ENCODE measurements at places on chromosomes 6 and 20.

GRCh38 chr20:59571551-59572314 lies 32.6 kb upstream of the PHACTR3 start:
- DNase-seq: peak; percentile 64

GRCh38 chr6:139528471-139528870 lies 154.0 kb upstream of the CITED2 start:
- DNase-seq: no peak

GRCh38 chr6:134516582-134516981 lies 198.7 kb upstream of the SGK1 start:
- DNase-seq: no peak

DNA sequence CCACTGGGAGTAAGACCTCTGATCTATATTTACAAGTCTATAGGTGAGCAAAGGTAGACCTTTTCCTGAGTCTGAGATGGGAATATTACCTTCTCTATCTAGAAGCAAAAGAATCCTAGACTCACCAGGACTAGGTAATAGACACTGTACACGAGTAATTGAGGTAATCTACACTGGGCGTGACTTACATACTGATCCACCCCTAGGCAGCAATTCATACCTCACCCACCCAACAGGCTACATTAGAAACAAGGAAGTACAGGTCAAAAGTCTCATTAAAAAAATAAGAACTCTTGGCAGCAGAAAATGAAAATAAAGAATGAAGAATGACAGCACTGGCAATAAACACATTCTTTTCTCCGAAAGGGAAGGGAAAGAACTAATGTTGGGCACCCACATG lies 7.6 kb downstream of the CSNK2A1 start:
- no peak for DNase-seq

GRCh38 chr20:63117151-63117550 lies 98.8 kb downstream of the YTHDF1 start:
- no peak for DNase-seq

- DNase-seq: no peak
Observed at GRCh38 chr6:170088582-170088955, 202.3 kb downstream of the DLL1 start.

DNA sequence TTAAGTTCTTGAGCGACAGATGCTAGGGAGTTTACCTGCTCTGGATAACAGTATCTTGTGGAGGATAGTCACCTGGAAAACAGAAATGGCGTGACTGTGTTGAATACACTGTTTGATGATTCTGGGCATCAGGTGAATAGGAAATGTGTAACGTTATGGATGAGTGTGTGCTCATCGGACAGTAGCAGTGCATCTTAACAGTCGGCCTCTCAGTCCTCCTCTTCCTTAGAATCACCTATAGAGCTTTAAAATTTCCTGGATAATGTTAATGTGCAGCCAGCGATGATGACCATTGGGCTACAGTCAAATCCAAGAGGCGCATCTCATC lies 217.7 kb downstream of the OR2B2 start:
- no peak for DNase-seq

GRCh38 chr6:30744054-30744805 lies at the start of gene IER3:
Gene IER3 (minus strand): TSS chr6:30744547. CDS start chr6:30744518, 29 bp downstream.
- DNase-seq: peak; percentile 66

GRCh38 chr6:34025112-34025807 lies 120.6 kb downstream of the GRM4 start:
- DNase-seq: no peak

DNA sequence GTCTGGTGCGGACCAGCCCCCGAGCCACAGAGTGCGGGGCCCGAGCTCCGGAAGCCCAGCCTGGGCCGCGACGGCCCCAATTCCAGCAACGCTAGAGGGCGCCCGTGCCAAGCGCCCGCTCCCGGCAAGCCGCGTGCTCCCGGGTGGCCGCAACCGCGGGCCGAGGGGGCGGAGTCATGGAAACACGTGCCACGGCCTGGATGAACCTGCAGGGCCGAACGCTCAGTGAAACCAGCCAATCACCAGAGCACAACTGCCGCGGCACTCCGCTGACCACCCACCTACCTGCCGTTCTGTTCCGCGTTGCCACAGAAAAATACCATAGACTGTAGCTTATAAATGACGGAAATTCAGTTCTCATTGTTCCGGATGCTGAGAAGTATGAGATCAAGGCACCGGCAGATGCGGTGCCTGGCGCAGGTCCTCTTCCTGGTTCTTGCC lies 85.7 kb upstream of the FOXC1 start:
- peak; percentile 59 for DNase-seq

- no peak for DNase-seq
Observed at GRCh38 chr20:24533449-24533848, 64.0 kb downstream of the SYNDIG1 start.

GRCh38 chr6:112187736-112188135 lies 66.6 kb downstream of the LAMA4 start:
- DNase-seq: no peak

DNA sequence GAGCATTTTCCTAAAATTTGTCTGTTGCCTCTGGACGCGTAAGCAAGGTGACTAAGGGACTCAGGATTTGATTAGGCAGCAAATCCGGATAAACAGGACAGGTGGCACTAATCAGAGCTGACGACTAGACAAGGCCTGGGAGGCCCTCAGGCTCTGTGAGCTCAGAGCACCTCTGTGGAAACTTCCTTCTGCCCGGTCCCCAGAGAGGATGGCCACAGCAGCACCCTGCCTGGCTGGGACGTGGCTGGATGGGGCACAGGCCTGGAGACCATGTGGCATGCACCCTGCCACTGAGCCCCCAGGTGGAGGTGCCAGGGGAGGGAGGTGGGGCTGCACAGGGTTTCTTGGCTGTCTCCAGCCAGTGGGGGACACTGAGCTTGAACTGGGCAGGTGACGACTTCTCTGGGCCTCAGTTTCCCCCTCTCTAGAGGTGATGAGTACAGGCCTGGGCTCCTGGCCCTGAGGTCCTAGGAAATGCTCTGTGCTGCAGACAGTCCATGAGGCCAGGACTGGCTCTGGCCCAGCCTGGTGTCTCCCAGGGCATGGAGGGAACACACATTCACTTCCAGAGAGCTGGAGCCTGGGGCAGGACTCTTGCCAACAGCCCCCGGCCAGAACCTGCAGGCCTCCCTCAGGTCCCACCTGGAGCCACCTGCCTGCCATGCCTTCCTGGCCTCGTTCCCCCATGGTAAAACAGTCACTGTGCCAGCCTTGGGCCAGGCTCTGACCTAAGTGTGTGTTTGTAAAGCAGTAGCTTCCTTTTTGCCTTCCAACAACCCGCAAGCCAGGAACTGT lies 39.6 kb upstream of the STX16 start:
- DNase-seq: no peak

DNA sequence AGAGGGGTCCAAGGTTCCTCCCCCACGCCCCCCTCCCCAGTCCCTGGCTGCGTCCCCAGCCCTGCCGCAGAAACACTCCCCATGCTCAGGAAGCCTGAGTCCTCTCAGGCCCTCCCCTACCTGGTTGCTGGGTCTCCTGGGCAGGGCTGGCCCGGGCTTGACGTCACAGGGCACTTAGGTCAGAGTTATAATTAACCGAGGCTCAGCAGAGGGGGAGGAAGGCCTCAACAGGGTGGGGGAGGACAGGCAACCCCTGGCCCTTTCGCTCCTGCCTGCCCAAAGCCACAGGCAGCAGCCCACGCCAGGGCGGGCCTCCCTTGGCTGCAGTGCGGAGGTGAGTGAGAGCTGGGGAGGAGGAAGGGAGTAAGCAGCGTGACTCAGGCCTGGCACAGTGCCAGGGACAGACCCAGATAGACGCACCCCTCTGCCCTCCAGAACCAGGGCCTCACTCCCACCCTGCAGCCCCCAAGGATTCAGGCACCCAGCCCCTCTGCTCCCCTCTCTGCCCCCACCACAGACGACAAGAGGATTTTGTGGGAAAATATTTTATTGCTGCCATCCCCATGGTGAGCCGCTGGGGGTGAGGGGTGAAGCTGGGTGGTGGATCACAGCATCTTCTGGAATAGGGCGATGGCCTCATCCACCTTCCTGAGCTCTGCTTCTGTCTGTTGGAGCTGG lies at the start of gene VWA7:
VWA7 (minus strand) TSS at position 340 of the 678 bp plus-strand sequence. CDS start 549 bp downstream, outside the sequence.
- DNase-seq: peak; percentile 10

DNA sequence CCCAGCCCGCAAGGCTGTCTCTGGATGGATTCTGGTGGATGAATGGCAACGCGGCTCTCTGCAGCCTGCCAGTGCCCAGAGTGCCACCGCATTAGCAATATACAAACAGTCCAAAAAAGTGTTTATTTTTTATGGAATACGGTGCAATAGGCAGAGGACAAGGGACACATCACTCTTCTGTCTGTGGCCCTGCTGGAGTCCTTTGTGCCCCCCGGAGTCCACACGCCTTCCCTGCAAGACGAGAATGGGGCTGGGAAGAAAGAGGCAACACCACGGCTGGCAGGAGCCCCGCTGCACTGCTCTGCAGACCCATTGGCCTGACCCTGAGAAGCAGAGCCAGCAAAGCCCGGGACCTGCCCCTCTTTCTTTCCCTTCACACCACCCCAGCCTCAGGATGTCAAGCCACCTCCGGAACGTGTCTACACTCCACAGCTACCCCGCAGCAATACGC lies 196.3 kb downstream of the SYNDIG1 start:
- DNase-seq: no peak

- DNase-seq: no peak
Observed at GRCh38 chr20:49964964-49965780, 17.6 kb upstream of the SNAI1 start.

GRCh38 chr20:62087227-62087626 lies 21.5 kb upstream of the TAF4 start:
- DNase-seq: no peak

GRCh38 chr6:3510617-3511016 lies 53.8 kb upstream of the SLC22A23 start:
- DNase-seq: no peak

DNA sequence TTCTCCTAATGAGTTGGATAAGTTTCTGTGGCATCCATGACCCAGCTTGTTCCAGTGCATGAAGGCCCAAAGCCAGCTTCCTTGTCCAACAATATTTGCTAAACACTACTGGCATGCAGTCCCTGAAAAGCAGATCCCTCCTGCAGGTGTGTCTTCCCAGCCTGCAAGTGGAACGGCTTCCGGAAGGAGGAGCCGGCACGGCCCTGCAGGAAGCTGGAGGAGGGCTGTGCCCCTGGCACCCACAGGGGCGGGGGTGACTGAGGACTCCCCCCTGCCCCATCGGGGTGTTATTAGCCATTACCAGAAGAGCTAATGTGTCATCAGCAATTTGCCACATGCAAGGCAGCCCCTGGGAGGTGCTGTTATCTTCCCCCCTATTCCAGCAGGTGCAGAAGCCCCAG lies 27.4 kb downstream of the NPEPL1 start:
- no peak for DNase-seq

- no peak for DNase-seq
Observed at GRCh38 chr6:161244725-161245124, 29.1 kb downstream of the AGPAT4 start.

GRCh38 chr20:39886650-39887190 lies 802.3 kb downstream of the MAFB start:
- no peak for DNase-seq
